ENCODE measurements at places on chromosomes 3 and 15.

- no peak for DNase-seq
These were observed 7.9 kb downstream of the VIPR1 start for GRCh38 chr3:42510325-42510724.

GRCh38 chr3:87997298-87997697, 61.5 kb downstream of the CGGBP1 start:
- no peak for DNase-seq

DNA sequence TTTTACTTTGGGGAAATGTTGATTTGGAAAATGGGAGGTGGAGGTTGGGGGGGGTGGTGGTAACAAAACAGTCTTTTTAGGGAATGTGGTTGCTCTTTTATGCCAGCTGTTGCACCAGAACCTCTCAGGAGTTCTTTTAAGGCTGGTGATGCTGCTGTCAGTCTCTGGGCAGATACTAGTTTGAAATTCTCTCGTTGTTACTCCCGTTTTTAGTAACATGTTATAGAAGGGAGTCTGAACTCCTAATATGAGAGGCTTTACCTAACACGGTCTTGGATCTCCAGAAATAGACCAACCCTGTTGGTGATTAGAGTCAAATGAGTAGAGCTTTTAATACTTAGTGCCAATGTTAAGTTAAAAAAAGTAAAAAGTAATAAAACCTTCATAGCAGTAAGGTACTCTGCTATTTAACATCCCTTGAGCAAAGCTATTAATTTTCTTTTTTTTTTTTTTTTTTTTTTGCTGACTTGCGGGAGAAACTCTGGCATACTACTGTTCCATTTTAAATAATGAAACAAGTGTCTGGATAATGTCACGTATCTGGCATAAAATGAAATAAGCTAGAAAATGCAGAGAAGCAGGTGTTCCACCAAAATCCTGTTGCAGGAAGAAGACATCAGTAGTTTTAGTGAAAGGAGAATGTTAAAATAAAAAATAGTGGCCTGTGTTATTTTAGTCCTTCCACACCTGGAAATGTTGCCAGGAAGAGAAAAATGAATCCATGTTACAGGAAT, 156.7 kb downstream of the CACNA1D start:
- no peak for DNase-seq

- no peak for DNase-seq
These were observed 426.1 kb upstream of the THBS1 start for GRCh38 chr15:39154776-39155175.

DNA sequence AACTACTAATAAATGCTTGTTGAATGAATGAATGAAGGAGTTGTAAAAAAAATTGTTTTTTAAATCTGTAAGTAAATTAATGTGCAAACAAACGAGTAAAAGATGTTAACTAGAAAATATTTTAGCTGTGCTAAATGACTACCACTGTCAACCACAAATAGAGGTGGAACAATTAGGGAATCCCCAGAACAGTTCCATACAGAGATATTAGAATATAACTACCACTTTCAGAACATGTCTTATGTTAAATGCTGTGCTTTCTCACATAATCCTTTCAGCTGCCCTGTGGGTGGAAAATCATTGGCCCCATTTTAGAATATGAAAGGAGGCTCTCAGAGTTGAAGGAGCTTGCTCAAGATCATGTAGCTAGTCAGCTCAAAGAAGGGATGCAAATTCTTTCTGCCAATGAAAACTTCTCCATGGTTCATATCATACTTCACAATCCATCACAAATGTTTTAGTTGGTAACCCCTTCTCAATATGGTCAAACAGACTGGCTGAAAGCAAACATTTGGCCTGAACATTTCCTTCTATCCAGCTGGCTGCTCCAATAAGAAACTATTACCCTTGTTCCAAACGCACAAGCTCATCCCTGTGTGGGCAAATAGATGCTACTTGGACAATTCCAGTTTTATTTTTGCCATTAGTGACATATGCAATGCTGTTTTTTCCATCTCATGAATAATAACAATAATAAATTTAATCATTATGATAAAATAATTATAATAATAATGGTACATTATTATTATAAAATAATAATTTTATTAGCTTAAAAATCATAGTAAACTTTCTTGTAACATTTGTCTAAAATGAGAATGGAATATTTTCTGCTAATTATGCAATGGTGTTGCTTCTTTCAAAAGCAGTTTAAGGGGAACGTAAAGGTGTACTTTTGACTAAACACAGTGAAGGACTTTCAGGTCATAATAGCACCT, 290.4 kb upstream of the STT3B start:
- DNase-seq, result no peak

DNA sequence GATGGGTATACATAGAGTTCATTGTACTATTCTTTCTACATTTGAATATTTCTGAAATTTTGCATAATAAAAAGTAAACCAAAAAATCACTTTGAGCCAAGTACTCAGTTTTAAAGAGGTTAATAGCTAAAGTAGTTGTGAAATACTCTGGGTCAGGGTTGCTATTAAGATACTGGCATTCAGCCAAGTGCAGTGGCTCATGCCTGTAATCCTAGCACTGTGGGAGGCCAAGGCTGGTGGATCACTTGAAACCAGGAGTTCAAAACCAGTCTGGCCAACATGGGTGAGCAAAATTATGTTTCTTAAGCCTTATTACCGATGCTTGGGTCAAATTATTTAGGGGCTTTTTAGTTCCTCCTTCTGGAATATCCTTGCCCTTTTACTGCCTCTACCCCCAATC, 122.0 kb upstream of the MELTF start:
- DNase-seq, result no peak

DNA sequence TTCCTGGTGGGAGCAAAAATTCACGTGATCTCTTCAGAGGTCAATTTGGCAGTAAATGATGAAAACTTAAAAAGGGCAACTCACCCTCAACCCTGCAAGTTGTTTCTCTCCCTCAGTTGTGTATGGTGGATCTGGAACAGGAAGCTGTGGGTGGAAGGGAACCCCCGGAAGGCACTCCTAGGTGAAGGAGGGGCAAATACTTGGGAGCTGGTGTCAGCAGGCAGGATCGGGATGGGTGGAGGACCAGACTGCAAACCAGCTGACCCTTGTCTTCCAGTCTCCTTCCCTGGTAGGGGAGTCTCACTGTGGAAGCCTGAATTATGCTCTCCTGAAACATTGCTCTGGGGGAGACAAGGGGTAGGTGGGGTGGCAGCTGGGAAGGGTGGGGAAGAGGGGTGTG, 33.5 kb downstream of the PRR23E start:
- DNase-seq, result no peak

DNA sequence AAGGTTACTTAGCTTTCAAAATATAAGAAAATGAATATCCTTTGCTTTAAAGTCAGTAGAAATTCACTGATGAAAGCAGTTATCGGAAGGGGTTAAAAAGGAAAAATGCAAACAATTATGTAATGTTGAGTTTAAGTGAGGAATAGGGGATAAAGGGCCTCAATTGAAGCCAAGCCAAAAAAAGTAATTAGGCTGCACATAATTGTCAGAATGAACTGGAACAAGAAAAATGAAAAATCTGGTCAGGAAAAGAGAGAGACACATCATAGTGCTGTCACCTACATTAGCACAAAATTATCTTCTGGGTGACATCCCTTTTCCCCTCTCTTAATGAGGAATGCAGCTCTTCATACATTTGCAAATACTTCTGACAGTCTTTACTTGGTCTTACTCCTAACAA, 48.8 kb upstream of the PIK3R4 start:
- DNase-seq, result no peak

DNA sequence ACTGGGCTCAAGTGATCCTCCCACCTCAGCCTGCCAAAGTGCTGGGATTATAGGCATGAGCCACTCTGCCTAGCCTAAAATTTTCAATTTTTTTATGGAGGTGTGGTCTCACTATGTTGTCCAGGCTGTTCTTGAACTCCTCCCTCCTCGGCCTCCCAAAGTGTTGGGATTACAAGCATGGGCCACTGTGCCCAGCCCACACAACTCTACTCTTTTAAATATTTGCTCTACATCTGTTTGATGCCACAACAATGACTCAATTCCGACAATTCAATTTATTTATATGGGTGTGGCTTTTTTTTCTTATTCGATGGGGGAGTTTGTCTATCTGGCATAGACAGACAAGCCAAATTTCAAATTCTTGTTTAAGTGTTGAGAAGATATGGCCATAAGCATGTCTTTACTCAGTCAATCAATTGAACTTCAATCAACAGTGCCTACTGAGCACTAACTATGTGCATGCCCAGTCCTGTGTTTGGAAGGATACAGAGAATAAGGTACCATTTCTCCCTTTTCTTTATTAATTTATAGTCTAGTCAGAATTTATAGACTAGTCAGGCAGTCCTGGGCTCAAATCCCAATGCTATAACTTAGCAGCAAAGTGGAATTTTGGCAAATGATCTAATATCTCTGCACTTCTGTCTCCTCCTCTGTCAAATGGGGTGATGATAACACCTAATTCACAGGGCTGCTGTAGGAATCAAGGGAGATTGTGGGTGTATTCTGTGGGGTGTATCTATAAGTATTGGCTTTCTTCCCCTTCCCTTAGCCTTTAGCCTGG, 54.6 kb upstream of the PIAS1 start:
- no peak for DNase-seq

GRCh38 chr3:14605067-14605466, 46.5 kb upstream of the CCDC174 start:
- DNase-seq, result no peak

DNA sequence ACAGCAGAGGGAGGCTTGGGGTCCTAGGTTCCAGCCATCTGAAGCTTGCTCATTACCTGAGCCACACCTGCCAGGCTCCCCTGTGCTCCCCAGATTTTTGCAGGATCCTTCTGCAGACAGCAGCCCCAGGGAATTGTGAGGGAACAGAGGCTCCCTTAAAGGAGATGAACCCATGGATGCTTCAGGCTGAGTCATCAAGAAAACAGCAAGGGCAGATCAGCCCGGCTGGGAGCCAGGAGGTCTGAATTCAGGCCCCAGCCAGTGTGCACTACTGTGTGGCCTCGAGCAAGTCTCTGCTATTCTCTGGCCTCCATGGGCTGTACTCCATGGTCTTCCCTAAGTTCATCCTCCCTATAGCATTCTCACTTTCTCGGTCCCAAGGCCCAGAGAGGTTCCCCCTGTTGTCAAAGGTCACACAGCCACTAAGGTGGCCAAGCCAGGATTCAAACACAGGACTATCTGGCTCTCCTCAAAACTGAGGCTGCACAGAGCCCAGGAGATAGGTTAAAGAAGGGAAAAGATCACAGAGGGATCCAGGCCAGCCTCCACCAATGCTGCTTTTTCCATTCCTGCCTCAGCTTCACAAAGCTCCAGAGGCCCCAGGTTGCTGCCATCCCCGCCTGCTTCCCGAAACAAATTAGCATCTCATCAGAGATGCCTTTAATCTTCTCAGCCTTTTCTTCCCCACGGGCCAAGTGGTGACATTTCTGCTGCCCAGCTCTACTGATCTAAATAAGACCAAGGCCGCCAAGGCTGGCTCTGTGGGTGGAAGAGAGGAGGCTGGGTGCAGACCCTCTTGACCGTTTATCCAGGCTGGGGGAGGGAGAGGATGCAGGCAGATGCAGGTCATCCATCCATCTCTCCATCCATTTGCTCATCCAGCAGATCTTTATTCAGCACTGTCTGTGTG, 21.2 kb upstream of the GRIP2 start:
- no peak for DNase-seq

GRCh38 chr3:30578479-30578878, 27.9 kb upstream of the TGFBR2 start:
- no peak for DNase-seq

DNA sequence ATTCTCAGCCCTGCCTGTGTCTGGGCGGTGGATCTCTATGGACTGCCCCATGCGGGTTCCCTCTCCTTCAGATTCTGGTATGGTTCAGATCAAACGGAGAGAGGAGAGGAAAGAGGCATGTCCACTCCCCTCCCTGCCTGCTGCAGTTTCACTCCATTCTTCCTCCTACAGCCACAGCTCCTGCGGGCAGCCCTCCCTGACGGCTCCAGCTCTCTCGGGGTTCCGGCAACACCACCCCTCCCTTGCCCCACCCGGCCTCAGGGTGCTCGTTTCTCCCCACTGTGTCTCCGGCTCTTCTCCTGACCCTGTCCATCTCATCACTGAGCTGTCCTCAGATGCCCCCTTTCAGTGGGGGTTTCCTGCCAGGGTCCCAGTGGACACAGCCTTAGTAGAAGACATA, 13.9 kb downstream of the TRH start:
- DNase-seq, result no peak

DNA sequence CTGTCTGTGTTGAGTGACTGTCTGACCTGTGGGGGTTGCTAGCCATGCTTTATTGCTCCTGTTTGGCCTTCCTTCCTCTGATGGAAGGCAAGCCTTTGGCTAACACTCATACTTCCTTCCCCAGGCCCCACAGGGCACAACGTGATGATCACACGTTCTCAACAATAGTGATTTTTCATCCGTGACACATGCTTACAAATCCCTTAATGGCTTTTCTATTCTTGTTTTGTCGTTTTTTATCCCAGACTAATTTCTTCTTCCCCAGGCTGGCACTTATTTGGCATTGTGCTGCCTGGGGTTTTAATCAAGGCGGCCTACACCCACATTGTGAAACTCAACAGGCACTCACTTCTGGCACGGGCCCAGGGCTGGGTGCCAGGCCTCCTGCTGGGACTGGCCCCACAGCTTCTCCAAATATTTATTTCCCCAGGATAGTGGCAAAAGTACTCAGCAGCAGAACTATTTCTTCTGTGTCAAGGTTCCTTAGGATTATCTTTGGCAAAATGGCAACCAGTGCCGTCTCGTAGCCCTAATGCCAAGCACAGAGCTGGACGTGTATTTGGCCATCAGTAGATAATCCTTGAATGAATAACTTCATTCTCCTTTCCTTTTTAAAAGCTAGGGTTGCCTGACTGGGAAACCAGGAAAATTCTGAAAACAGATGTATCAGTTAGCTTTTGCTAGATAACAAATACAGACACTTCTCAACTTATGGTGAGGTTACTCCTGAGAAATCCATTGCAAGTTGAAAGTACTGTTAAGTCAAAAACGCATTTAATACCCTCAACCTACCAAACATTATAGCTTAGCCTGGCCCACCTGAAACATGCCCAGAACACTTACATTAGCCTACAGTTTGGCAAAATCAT, 30.6 kb downstream of the CMTM7 start:
- DNase-seq, result peak; percentile 8

DNA sequence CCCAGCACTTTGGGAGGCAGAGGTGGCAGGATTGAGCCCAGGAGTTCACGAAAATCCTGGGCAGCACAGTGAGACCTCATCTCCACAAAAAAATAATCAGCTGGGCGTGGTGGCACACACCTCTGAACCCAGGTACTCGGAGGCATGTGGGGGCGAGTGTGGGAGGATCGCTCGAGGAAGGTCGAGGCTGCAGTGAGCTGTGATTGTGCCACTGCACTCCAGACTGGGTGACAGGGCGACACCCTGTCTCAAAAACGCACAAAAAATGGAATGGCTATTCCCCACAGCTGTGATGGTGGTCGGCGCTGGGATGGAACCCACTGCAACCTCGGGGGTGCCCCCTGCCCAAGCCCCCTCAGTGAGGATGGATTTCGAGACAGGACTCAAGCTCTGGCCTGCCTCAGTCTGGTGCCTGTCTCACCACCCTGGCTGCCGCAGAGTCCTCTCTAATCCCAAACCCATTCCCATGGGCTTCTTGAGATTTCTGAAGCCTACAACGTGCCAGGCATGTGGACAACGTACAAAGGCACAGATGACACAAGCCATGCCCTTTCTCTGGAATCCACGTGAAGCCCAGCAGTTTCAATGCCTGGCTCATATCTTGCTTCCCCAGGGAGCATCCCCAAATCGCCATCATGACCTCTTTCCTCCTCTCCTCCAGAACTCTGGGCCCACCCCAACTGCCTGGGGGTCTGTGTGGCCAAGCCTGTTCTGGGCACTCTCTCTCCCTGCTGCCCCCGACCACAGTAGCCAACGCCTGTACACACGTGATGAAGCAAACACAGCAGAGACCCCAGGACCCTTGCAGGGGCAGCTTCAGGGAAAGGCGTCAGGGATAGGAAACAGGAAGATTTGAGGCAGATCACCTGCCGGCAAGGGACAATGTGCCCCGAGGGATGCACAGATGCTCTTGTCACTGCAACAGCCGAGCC, 32.4 kb downstream of the ADAMTS17 start:
- DNase-seq, result no peak

All from cortex of kidney (tissue), 1 donor.